Stimulated activated CD8-positive, alpha-beta memory T cell treated with anti-CD3 and anti-CD28 coated beads, Interleukin-4, amount 100 ng/mL, for 1 hour (primary cell): ENCODE measurements at places on chromosomes 12 and 14.
A peak's percentile ranks its signal among the peaks of the same experiment; 100 is the strongest.

GRCh38 chr12:66742508-66743367 lies 63.9 kb upstream of the GRIP1 start:
- no peak for DNase-seq

DNA sequence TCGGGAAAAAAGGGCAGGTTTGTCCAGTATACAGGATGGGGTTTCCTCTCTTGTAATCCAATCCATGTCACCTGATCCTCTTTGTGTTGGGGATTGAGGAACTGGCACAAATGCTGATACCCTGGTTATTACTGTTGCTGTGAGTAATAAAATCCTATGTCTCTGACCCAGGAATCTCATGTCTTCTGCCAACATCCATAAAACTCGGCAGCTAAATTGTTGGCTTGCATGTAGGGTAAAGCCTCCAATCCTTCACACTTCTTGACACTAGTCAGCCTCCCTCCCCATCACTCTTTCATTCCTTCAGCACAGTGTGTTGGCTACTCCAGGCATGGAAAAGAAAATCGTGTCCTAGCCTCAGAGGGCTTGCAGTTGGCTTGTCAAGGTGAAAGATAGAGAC lies 9.2 kb upstream of the NOS1 start:
- DNase-seq, result no peak

DNA sequence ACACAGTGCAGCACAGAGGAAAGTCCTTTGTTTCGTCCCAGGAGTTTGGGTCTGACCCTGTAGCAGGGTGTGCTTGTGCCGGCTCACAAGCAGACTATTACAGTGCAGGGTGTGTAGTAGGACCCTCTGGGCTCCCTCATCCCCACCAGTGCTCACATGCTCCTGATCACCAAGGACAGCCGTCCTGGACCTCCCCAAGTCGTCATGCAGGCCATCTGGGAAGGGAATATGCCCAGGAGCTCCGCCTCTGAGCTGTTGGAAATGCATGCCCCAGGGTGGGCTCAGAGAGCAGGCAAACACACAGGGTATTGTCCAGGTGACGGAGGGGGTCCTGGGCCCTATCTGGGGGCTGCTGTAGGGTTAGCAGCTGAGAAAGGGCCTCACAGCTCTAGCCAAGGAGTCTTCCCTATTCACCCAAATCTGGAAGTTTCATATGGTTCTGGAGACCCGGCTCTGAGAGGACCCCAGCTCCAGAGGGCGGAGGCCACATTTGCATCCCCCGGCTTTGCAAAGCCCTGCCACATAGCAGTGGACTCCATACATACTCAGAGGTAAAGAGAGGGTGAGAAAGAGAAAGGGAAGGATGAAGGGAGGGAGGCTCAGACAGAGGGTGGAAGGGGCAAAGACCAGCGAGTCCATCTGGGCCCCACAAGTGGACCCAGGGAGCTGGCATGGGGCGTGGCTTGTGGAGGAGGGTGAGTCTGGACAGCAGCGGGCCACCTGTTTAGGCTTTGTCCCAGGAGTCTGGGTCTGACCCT lies 53.5 kb upstream of the PPP2R5C start:
- no peak for DNase-seq

GRCh38 chr12:49662998-49663843 lies 39.9 kb downstream of the PRPF40B start:
- peak; percentile 56 for DNase-seq

DNA sequence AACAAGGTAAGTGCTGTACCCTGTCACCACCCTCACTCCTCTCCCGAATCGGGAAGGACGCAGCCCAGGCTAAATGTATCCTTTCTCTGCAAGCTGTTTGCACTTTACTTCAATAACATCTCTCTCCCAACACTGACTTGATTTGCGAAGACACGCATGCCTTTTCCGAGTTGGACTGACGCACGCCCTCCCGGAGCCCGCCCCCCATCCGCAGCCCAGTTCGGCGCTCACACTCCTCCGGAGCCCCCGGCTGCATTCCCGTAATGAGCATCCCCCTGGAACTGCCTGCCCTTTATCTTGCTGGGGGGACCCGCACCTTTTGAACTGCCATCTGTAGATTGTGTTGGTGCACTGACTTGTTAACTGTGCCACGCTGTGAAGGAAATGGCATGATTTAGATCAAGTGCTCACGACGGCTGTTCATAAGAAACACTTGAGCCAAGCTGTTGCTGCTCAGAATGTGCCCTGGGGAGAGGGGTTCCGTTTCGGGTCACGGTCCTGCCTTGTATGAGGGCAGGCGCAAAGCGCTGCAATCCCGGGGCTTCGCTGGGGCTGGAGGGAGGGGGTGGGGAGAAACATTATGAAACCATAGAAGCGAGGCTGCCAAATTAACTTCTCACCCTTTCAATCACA lies 176.6 kb upstream of the CDKN3 start:
- DNase-seq, result no peak

DNA sequence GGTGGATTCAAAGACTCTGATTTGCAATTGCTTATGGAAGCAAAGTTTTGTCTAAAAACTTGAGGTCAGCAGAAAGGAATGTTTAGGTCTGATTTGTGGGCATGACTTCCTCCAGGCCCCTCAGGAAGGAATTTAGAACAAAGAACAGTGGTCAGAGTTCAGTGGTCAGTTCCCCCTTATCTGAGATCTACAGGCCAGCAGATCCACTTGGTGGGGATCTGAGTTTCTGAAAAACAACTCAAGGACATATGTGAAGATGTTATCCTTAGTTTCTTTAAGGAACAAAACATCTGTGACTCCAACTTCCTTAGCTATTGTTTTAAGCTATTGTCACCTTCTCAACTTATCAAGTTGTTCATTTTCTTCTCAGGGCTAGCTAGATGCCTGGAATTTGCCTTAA lies 28.0 kb upstream of the NAA30 start:
- no peak for DNase-seq

- no peak for DNase-seq
These were observed 97.6 kb upstream of the SLC38A2 start for GRCh38 chr12:46470036-46470627.

- DNase-seq, result no peak
These were observed 1.3 kb downstream of the OTOGL start for GRCh38 chr12:80100591-80100990.

DNA sequence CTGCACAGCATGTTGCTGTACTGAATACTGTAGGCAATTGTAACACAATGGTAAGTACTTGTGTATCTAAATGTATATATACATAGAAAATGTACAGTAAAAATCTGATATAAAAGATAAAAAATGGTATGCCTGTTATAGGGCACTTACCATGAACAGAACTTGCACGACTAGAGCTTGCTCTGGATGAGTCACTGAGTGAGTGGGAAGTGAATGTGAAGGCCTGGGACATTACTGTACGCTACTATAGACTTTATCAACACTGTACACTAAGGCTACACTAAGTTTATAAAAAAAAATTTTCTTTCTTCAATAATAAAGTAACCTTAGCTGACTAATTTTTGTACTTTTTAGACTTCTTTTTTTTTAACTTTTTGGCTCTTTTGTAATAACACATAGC lies 24.2 kb upstream of the NEDD1 start:
- no peak for DNase-seq

- no peak for DNase-seq
These were observed 35.5 kb upstream of the RFLNA start for GRCh38 chr12:124259154-124260066.

- DNase-seq, result no peak
These were observed 6.7 kb downstream of the MDM2 start for GRCh38 chr12:68814490-68815231.

- DNase-seq, result no peak
These were observed 59.5 kb downstream of the NUAK1 start for GRCh38 chr12:106079148-106079738.

GRCh38 chr14:23164949-23165348 lies 18.5 kb downstream of the SLC7A8 start:
- DNase-seq, result no peak

GRCh38 chr12:45572114-45572513 lies 157.4 kb upstream of the ARID2 start:
- no peak for DNase-seq

GRCh38 chr12:38607295-38607694 lies 290.7 kb downstream of the ALG10B start:
- no peak for DNase-seq

DNA sequence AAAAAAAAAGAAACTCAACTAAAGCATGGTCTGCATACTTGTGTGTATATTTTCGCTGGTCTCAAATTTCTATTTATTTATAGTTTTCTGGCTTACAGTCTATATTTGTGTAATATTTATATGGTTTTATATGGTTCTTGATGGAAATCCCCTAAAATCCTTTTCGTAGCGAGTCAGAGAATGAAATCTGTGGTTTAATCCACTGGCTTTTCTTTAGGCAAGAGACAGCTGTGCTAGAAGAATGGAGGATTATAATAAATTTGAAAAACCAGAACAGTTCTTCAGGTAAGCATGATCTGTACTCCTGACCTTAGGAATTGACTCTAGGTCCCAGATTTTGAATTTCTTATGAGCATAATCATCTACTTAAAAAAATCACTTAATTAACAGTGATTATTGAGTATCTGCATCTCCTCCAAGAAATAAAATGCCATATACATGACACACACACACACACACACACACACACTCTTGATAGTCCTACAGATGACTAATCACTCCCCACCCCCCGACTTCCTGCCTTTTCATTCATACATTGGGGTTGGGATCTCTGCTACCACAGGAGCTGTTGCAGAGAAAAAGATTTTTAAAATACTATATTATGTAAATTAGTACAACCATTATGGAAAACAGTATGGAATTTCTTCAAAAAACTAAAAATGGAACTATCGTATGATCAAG lies 113.4 kb downstream of the CRADD start:
- DNase-seq, result no peak

DNA sequence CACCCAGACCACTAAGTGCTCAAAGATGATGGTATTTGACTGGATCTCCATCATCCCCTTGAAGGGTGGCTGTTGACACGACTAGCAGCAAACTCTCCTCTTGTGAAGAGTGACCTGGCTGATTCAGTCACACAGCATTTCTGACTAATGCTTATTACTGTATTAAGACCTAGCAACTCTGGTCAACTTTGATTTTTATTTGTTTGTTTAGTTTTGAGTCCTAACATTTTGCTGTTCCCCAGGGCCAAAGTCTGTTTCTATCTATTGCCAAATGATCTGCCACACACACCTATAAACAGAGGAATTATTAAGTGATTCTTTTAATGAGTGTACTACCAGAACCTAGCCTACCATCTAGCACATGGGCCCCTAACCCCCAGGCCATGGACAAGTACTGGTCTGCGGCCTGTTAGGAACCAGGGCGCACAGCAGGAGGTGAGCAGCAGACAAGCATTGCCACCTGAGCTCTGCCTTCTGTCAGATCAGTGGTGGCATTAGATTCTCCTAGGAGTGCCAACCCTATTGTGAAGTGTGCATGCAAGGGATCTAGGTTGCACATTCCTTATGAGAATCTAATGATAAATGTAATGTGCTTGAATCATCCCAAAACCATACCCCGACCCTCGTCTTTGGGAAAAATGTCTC lies 120.0 kb downstream of the RPS6KA5 start:
- no peak for DNase-seq

GRCh38 chr14:96852823-96853422 lies 55.7 kb downstream of the VRK1 start:
- no peak for DNase-seq

- DNase-seq, result no peak
These were observed 18.2 kb downstream of the MSI1 start for GRCh38 chr12:120350576-120351350.

- DNase-seq, result no peak
These were observed 205.1 kb downstream of the ANO2 start for GRCh38 chr12:5739917-5740316.

DNA sequence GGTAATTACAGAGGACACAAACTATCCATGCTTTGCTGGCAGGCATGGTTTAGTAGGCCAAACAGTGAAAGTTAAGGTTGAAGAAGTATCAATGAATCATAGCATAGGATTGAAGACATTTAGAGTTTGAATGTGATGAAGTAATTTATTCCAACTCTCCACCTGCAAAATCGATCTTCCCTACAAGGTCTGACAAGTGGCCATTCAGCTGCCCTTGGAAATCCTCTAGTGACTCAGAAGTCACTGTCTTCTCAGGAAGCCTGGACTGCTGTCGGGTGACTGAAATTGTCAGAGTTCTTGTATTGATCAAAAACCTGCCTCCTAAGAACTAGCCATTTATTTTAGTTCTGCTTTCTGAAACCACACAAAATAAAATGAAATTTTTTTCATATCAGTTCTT lies 17.7 kb upstream of the STXBP6 start:
- no peak for DNase-seq

GRCh38 chr14:99980299-99980698 lies 84.9 kb upstream of the EVL start:
- DNase-seq, result no peak

DNA sequence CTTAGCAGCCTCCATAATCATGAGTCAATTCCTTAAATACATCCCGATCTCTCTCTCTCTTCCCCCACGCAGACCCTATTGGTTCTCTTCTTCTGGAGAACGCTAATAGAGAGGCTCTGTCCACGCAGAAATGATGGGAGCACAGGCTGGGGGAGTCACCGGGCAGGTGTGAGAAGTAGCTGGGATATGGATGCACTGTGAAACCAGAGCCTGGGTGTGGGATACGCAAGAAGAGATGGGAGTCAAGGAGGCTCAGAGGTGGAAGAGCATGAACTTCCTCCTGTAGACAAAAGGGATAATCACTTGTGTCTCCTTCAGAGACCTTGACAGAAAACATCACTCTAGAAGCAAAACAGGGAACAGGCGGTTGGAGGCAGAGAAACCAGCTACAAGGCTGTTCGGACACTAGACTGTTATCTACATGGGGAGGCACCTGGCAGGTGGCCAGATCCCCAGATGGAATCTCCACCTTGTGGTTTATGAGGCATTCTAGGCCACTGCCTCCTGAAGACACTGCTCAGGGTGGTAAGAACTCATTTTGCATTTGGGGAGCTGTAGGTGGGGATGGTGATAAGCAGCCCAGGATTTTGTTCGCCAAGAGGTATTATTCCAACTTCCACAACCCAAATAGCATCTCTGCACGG lies 7.2 kb upstream of the SELPLG start:
- DNase-seq, result no peak

GRCh38 chr14:99727096-99727870 lies 43.2 kb downstream of the CYP46A1 start:
- no peak for DNase-seq

DNA sequence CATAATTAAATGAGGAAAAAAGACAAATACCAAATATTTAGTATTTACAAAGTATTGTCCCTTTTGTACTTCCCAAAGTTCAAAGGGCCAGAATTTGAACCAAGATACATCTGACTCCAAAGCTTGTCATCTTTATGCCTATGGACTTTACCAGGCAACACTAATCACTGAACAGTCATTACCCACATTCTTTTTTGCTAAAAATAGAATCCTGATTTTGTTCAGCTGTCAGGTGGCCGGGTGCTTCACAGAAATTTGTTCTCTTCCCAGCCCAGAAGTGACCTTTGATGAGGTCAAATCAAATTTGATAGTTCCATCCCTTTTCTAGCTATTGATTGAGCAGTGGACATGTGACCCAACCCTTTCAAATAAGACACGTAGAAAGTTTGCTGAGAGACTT lies 121.6 kb downstream of the LLPH start:
- no peak for DNase-seq

- no peak for DNase-seq
These were observed 8.0 kb upstream of the SLC17A8 start for GRCh38 chr12:100348657-100349454.

- no peak for DNase-seq
These were observed 93.3 kb downstream of the ERGIC2 start for GRCh38 chr12:29287622-29288021.
